ENCODE measurements at places on chromosomes 3 and 15.

DNA sequence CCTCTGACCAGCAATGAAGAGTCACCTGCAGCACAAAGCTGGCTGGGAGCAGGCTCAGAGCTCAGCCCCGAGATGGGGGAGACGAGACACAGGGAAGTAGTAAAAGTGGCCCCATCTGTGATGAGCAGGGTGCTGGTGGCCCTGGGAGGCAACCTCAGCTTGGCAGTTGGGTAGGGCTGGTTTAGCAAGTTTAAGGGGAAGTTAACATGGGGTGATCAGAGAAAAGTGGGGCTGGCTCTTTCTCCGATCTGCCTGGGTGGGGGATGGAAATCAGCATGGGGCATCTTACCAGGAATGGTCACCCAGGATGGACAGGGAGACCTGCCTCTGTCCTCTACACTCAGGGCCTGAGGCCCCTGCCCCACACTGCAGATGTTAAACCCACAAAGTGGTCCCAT lies 29.9 kb upstream of the SFMBT1 start:
- no peak for DNase-seq

DNA sequence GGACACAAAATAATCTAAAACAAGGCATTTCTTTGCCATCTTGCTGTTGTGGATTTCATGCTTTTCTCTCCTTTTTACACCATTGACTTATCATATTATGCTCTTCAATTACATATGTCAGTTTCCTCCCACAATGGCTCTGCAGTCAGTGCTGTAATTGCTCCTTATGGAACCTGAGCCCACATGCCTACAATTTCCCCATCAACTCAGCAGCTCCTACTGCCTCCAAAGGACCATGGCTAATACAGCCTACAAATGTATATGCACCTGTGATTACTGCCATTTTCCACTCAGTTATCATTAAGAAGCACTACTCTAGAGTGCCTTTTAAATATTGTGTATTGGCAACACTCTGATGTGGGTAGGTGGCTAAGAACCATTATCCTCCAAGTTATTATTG lies 30.8 kb downstream of the RTP4 start:
- no peak for DNase-seq

GRCh38 chr15:78170848-78171773 lies 21.9 kb downstream of the IDH3A start:
- no peak for DNase-seq

DNA sequence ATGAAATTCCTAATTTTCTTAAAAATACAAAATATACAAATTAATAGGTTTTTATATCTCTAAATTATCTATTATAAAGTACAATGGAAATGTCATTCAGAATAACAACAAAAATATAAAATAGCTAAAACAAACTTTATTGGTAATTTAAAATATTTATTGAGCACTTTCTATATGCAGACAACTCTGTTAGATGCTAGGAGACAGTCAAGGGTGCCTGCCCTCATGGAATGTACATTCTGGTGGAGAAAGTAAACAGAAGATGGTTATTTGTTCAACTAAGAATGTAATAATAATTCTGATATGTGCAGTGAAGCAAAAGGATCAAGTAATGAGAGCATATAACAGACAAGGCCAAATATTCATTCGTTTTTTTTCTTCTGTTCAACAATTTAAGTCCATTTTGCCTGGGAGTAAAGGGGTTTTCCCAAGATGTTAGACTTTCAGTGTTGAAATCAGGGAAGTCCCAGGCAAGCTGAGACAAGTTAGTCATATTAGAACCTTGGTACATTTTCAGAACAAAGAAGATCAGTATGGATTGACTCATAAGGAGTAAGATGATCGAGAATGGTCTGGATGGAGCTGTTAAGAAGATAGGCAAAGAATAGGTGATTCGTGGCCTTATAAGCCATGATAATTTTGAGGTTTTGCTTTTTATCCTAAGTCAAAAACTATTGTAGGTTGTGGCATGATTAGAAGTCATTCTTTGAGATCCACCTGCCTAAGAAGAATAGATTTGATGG lies 150.2 kb upstream of the MLF1 start:
- DNase-seq, result peak; percentile 7

- peak; percentile 100 for DNase-seq
Measured at GRCh38 chr15:77144492-77145070, 73.7 kb upstream of the TSPAN3 start.

- no peak for DNase-seq
Measured at GRCh38 chr15:88223084-88223483, 33.5 kb downstream of the NTRK3 start.

DNA sequence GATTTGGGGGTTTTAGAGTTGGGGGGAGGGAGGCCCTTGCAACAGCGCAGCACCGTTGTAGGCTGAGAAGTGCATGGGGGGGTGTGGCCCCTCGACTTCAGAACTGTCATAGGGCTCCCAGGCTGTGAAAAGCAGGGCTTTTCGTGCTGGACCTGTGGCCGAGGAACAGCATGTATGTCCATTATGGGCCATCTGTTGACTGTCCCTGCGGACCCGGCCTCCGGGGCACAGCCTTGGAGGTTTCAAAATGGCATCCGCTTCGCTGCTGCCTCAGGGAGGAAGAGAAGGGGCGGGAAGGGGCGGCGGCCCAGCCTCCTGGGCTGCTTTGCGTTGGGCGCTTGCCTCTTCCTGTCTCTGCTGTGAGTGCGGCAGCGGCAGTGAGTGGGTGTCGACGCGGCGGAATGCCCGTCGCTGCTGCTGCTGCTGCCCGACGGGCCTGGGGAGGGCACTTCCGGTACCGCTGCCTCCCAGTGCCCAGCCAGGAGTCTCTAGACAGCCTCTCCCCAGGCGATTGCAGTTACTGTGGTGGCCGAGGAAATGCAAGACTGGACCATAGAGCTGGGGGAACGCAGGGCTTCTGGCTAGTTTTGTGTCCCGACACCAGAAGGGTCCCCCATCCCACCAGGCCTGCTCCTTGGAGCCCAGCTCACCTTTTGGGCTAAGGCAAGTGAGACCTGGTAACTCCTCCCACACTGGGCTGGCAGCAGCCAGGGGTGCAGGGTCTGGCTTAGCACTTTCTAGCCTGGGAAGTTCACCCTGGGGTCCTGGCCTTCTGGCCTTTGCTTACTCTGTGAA lies 1.9 kb downstream of the GNAI2 start:
- DNase-seq, result peak; percentile 91

GRCh38 chr3:111076732-111077131 lies 5.1 kb downstream of the NECTIN3 start:
- no peak for DNase-seq

DNA sequence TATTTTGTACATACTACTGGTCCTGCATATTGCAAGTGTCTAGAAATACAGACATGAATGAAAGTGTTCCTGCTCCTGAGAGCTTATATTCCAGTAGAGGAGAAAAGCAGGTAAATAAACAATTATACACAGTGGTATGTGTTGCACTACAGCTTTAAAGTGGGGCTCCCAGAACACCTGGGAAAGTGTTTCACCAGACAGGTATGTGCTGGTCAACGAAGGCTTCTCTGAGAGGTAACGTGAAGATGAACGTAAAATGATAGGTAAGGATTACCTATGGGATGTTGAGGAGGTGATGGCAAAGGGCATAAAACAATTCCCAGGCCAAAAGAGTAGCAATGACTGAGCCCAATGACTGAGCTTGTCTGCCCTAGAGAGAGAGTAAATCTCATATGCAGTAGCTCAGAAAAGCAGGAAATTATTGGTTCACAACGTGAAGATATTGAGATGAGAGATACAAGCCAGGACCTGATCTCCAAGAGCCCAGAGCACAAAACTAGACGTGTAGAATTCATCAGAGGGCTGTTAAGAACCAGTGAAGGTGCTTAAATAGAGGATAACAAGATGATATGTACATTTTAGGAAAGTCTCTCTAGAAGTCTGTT lies 459.1 kb upstream of the BCHE start:
- no peak for DNase-seq

- DNase-seq, result no peak
Measured at GRCh38 chr15:27648359-27648758, 450.8 kb downstream of the OCA2 start.

GRCh38 chr3:46183330-46183729 lies 24.8 kb downstream of the CCR1 start:
- no peak for DNase-seq

DNA sequence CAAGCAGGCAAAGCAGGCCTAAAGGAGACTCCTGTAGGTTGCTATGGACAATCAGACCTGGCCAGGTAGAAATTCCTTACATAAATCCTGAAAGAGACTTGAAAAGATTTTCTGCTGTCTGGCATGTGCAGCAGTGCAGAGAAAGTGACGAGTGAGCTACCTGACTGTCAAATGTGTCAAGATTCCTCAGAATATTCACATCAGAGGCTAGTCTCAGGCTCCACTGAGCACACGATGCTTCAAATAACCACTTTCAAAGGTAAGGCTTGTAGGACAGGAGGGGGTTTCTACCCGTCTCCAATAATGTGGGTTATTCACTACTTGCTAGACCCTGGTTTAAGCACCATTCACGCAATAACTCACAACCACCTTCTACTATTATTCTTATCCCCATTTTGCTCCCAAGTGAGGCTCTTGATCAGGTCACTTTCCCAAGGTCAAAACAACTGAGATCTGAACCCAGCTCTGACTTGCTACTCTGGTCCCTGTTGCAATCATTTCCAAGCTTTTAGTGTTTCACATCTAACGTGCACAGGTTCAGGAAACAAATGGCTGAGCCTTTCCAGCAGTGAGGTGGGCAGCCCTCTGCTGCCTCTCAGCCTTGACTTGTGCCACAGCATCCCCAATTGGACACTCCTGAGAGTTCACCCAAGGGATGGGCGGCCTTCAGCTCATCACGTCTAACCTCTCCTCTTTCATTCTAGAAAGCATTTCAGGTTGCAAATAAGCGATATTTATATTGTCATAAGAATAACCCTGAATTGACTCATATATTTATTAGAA lies 329.9 kb upstream of the WNT5A start:
- no peak for DNase-seq

DNA sequence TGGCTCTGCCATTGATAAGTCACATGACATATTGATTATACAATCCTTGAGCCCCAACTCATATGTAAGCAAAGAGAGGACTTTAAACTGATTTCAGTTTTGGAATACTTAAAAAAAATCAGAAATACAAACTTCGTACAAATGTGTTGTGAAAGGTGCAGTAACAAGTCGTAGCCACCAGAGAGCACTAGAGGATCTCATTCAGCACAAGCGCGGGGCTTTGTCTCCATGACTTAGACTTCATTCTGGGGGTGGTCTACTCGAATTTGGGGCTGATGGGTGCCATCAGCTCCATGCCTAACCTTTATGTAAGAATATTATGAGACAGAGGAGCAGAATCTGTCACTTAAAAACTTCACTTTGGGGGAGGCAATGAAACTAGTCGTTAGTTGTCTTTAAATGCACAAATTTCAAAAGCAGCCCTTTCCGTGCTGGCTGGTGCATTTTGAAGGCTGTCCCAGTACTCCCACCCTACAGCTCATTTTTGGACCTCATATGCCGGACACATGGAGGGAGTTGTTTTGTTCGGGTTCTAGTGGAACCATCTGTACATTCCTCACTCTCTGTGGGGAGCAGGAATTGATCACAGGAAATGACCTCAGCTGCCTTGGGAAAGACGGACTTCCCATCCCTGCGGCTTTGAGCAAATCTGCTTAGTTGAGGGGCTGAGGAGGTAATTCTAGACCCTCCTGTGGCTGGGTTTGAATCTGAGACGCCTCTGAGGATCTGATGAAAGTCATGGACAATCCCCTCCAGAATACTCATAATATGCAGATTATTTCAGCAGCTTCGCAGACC lies 27.5 kb upstream of the MASP1 start:
- DNase-seq, result peak; percentile 73

GRCh38 chr3:58422756-58423325 lies 10.8 kb downstream of the PDHB start:
- peak; percentile 30 for DNase-seq

DNA sequence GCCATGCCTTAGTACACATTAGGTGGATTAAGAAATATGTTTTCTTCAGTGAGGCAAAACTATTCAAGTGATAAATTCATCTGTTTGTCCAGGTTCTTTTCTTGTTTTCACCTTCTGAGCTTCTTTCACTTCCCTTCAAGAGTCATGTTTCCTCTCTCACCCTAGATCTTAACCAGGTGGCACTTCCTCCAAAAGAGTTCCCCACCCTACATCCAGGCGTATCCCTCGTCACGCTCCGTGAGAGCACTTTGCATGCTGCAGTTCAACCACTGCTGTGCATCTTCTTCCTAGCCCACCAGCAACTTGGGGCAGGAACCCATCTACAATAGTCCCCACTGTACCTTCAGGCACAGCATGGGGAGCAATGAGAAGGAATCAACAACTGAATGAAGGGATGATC lies 28.9 kb downstream of the OSBPL10 start:
- no peak for DNase-seq

DNA sequence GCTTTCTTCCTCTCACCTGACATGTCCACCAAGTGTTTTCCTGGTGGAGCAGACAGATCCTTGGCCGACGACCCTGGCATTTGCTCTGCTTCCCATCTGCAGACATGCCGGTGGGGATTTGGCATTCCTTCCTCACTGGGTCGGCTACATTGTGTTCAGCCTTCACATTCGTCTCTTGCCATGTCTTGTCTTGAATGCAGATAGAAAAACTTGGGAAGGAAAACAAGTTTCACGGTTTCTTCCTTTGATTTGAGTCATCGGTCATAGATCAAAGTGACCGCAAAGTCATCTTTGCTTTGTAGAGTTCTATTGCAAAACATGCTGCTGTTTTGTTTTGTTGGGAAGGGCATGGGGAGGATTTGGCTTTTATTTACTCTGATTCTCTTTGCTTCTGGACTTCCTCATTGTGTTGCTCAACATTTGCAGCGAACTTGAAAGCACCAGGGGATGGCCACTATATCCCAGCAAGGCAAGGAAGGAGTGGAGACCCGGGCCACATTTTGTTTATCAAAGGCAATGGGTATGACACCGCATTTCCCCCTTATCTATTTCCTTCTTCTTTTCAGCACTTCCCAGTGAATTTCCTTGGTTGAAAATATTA lies 321.3 kb downstream of the CACNA2D3 start:
- DNase-seq, result no peak

- no peak for DNase-seq
Measured at GRCh38 chr15:83671603-83672002, 17.7 kb downstream of the ADAMTSL3 start.

GRCh38 chr3:146241523-146242240 lies 9.2 kb downstream of the PLSCR4 start:
- DNase-seq, result peak; percentile 13

DNA sequence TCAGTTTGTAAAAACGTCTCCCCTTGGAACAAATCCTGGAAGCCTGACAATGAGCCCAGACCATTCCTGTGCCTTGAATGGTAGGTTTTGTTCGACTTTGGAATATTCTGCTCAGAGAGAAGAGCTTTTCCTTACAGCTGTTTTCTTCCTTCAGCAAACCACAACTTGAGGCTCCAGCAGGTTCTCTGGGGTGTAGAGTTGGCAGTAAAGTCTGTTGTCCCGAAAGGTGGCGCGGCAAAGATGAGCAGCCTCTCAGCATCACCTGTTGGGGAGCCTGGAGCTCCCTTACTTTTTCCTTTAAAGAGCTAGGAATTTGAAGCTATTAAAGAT lies 65.4 kb downstream of the BOC start:
- DNase-seq, result no peak

DNA sequence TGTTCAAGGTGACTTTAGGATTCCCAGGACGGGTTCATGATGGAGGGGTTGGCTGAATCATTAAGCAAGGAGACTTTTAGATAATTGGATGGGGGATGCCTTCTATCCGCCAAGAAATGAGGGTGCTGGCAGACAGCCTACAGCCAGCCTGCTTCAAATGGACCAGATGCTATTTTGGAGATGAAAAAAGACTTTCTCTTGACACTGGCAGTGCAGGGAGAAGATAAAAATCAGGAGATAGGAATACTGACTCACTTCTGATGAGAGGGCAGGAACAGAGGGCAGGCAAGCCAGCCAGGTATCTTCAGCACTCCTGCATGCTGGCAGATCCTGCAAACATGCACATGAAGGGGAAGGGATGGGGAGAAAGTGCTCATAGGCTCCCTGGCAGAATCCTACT lies 7.7 kb upstream of the SYN2 start:
- no peak for DNase-seq

GRCh38 chr15:81037952-81038743 lies 37.4 kb downstream of the TLNRD1 start:
- DNase-seq, result no peak
